A549 (cell line): ENCODE measurements at places on chromosomes 7 and 10.

GRCh38 chr7:156238366-156239133, 402.0 kb upstream of the RNF32 start:
- no peak for DNase-seq

GRCh38 chr7:65892161-65892560, 19.3 kb downstream of the VKORC1L1 start:
- no peak for DNase-seq

DNA sequence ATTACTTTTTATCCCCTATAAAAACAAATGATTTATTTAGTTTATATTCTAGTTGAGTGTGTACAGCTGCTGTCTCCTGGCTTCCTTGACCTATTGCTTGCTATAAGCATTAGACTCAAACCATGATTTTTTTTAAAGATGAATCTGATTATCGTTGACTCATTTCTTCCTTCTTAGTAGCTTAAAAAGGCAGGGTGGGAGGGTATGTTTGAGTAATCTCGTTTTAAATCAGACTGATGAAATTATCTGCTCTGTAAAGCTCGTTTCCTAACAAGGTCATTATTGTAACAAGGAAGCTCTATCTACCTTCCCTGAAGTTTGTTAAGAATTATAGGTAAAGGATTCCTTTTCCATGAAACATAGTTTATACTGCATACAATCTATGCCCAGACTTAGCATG, 276.3 kb upstream of the KCND2 start:
- DNase-seq: no peak

GRCh38 chr10:89250865-89251408, 638 bp downstream of the LIPA start:
- no peak for DNase-seq

DNA sequence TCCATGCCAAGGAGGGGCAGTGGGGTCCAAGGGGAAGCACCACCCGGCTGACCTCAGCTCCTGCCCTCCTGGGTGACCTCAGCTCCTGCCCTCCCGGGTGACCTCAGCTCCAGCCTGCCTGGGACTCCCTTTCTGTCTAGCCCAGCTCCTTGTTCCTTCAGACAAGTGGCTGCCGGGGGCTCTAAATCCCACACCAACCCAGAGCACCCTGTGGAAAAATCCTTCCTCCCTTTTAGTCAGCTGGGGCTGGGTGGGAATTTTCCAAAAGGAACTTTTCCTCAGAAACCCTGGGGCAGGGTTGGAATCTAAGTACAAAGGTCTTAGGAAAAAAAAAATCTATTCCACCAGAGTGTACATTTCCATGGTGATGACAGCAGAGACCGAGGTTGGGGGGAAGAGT, 36.3 kb downstream of the AKR1B1 start:
- DNase-seq: peak; percentile 74

- no peak for DNase-seq
These were observed 127.6 kb downstream of the ACTR3B start for GRCh38 chr7:152887191-152887590.

DNA sequence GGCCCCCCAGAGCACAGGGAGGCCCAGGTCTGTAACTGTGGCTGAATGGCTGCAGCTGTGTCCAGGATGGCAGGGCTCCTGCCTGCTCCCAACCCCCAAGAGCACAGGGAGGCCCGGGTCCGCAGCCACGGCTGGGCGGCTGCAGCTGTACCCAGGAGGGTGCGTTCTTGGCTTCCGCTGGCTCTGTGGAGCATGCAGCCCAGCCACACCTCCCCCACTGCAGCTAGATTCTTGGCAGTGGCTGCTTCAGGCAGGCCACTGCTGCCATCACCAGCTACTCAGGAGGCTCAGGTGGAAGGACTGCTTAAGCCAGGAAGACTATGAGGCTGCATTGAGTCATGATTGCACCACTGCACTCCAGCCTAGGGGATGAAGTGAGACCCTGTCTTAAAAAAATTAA, 27.9 kb downstream of the C7orf25 start:
- peak; percentile 8 for DNase-seq

- no peak for DNase-seq
These were observed 32.5 kb downstream of the TRUB1 start for GRCh38 chr10:114970515-114970914.

- DNase-seq: peak; percentile 86
These were observed at the start of gene ZC3HAV1 for GRCh38 chr7:139109188-139109982. ZC3HAV1 (minus strand) TSS chr7:139109720; CDS start chr7:139109331, 389 bp downstream.

DNA sequence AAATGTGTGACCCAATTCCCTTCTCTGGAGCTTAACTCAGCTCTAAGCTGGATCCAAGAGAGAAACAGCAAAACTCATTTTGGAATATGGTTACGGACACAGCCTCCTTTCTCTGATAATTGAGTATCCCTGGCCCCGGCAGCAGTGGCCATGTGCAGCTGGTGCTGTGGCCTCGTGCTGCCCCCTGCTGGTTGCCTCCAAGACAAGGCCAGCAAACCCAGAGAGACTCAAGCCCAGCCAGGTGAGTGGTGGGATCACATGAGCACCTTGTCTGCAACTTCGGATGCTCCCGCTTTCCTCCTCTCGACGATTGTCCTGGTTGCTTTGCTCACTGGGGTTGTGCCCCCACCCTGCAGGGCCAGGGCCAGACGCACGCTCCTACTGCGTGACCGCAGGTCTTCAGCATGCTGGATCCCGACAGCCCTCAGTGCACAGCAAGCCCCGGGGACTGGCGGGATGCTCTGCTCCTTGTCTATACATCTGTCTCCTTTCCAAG, 19.4 kb downstream of the SFTPD start:
- DNase-seq: peak; percentile 71

- no peak for DNase-seq
These were observed 18.8 kb downstream of the SRPK2 start for GRCh38 chr7:105369944-105370343.
